ENCODE measurements at places on chromosomes 12 and 14.

GRCh38 chr12:96371138-96371789 is 29.0 kb downstream of the CDK17 start:
- no peak for DNase-seq

GRCh38 chr12:113900716-113901115 is 65.4 kb downstream of the RBM19 start:
- no peak for DNase-seq

DNA sequence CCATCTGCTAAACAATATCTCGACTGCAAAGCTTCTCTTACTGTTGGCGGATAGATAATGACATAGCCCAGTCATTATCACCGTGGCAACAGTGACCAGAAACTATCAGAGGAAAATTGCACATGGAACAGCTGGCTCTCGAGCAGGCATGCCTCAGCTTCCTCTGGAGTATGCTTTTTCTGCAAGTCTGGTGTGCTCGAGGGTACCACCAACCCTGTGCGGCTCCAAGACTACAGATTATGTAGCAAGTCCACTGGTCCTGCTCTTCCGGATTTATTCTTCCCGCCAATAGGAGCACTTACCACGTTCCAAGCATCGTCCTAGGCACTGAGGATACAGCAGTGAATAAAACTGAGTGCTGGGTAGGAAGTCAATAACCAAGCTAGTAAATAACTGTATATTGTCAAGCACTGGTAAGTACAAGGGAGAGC is 1.4 kb upstream of the GLRX5 start:
- DNase-seq, result no peak

GRCh38 chr12:5204271-5204670 is 160.6 kb downstream of the KCNA5 start:
- DNase-seq, result no peak

GRCh38 chr12:75322464-75322863 is 7.7 kb downstream of the CAPS2 start:
- no peak for DNase-seq

GRCh38 chr12:124632519-124632984 is 65.1 kb upstream of the NCOR2 start:
- DNase-seq, result no peak

- peak; percentile 3 for DNase-seq
Observed at GRCh38 chr12:2215709-2216560, 163.1 kb downstream of the CACNA1C start.

GRCh38 chr12:120240495-120240833 is 25.1 kb downstream of the PXN start:
- no peak for DNase-seq

DNA sequence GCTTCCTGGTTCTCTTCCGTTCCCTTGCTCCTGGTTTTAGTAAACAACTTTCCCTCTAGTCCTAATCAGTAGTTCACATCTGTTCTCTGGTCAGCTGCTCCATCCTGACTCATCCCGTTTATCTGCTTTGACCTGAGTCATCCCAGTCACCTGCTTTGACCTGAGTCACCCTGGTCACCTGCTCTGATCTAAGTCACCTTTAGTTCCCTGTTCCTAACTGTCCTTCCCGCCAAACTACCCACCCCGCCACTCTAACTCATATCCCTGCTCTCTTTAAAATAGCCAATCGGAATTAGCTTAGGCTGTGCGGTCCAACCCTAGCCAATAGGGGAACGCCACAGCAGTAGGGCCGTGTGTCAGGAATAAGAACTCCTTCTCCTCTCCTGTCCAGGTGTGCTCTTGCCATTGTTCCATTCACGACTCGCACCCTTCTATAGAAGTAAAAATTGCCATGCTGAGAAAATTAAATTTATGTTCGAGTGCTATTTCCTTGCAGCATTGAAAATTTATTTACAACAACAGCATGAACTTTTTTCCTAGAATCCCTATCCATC is 3.1 kb upstream of the ANKRD33 start:
- DNase-seq, result no peak

GRCh38 chr12:58914457-58914856 is 5.8 kb downstream of the LRIG3 start:
- no peak for DNase-seq
